Naive thymus-derived CD8-positive, alpha-beta T cell (primary cell): ENCODE measurements at places on chromosomes 3 and 15. TPM values are rescaled to one million over a fixed set of nuclear protein-coding genes. Genes with fewer than 3 reads are reported as not detected.

DNA sequence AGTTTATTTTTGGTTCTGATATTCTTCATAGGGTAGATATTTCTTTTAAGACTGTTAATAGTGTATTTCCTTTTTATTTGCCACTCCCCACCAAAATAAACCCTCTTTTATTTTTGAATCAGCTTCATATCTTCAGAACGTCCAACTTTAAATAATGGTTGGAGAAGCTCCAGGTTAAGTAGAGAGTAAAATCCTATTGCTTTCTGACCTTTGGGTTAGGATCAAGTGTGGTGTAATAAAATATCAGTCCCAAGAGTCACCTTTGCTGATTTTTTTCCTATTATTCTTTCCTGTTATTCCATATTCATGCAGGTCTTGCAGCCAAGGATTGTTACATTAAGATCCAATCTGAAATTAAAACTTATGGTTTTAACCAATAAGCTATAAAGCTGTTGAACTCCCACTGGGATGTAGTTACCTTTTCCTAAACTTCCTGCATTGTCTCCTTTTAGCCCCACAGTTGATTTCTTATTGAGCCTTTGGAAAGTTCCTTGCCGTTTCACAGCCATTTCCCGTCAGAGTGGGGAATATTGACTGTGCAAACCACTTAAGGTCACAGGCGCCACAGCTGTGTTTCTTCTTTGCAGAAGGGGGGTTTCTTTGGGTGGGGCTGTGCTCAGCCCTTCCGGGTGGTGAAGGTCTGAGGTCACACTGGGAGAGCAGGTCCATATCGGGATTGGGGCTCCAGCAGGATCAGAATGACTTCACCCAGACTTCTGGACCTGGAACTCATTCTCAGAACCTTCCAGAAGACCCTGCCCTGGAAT is 287.3 kb upstream of the CTDSPL start:
- no peak for DNase-seq

GRCh38 chr15:55499151-55499550 is 8.9 kb downstream of the DNAAF4 start:
- DNase-seq = no peak

The KLHL40 gene
- total RNA-seq = not detected

The SAMMSON gene
- total RNA-seq = not detected

The LINGO1 gene
- total RNA-seq = not detected
